Activated T-helper 1 cell treated with anti-CD3 and anti-CD28 coated beads, Interleukin-12 subunit alpha, Interleukin-12 subunit beta, Interleukin-2, Interleukin-4 antibody, amounts not matched to agents 30 ng/mL and 10 ng/mL and 1 ng/mL, durations not matched to agents 14 hours and 24 hours and 36 hours (primary cell): ENCODE measurements at places on chromosomes 6 and 20.
A peak's percentile ranks its signal among the peaks of the same experiment; 100 is the strongest.

DNA sequence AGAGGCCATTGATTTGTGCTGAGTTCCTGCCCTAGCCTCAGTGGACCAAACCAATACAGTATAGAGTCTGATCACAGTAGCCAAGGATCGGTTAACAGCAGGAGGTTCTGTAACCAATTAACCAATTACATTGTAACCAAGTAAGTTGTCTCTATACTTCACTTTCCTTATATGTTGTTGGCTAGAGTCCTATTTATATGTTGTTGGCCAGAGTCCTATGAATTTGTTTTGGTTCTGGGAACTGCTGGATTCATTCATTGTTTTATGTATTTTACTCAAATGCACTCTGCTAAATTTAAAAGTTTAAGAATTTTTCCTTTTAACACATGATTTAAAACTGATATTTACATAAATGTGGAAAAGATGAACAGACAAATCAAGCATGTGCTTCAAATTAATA lies 597.4 kb upstream of the HS3ST5 start:
- H3K27me3 ChIP-seq, result no peaks in the 10 kb centered on the region
- H3K27ac ChIP-seq, result no peak overlapping the region

- no peak for DNase-seq
- H3K27me3 ChIP-seq, result peaks cover 6% of the 10 kb centered on the region
- H3K36me3 ChIP-seq, result no peaks in the 10 kb centered on the region
- no peak overlapping the region for H3K4me3 ChIP-seq
- no peak overlapping the region for H3K27ac ChIP-seq
Measured at GRCh38 chr20:45111285-45111684, 3.7 kb downstream of the WFDC5 start.

DNA sequence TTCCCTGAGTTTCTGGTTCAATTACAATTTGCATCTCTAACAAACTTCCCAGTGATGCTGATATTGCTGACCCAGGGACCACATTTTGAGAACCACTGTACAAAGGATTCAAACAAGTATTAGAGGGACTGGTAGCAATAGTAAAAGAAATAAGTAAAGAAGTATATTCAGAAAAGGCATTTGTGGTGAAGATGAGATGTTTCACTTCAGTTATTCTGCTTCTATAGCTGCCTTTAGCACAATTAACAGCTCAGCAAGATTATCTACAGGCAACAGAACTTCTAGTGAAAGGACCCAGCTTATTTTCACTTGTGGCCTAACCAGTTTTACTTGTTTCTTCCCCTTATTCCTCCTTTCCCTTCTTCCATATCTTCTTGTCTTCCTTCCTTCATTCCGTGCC lies 149.4 kb downstream of the PHF3 start:
- H3K27ac ChIP-seq, result no peak overlapping the region
- no peaks in the 10 kb centered on the region for H3K36me3 ChIP-seq
- no peaks in the 10 kb centered on the region for H3K4me1 ChIP-seq
- no peak overlapping the region for H3K4me3 ChIP-seq
- no peak for DNase-seq

GRCh38 chr6:126056355-126057004 lies 70.1 kb downstream of the TRMT11 start:
- no peak overlapping the region for H3K4me3 ChIP-seq
- no peaks in the 10 kb centered on the region for H3K27me3 ChIP-seq
- no peak for DNase-seq
- no peak overlapping the region for H3K27ac ChIP-seq
- peaks cover 7% of the 10 kb centered on the region for H3K36me3 ChIP-seq

DNA sequence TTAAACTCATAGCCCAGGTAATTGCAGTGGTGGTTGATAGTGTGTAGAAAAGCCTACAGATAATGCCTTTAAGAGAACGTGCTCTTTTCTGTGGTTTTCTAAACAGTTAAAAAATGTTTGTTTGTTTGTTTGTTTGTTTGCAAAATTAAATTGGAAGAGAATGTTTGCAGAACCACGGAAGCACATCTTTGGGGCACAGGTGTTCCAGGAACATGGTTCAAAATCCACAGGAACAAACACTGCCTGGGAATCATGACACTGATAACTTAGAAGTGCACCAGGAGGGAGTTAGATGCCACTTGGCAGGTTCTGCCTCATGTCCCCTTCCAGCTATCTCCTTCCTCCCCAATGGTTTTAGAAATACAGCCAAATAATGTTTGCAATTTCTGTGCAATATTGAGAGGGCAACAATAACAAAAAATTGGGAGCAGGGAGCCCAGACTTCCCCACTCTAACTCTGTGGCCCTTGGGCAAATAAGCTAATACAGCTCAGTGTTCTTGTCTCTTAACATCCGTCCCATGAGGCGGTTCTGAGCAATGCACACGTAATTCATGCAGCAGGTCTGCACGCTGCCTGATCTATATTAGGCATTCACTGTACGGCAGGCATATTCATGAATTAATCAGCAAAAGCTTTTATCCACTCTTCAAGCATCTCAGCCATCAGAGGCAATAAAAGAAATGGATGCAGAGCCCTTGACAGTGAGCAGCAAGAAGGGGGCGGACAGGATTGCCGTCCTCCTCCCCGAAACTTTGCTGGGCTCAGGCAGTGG lies 274.3 kb upstream of the FOXQ1 start:
- no peaks in the 10 kb centered on the region for H3K4me1 ChIP-seq
- no peaks in the 10 kb centered on the region for H3K36me3 ChIP-seq
- H3K27me3 ChIP-seq, result no peaks in the 10 kb centered on the region
- no peak for DNase-seq

DNA sequence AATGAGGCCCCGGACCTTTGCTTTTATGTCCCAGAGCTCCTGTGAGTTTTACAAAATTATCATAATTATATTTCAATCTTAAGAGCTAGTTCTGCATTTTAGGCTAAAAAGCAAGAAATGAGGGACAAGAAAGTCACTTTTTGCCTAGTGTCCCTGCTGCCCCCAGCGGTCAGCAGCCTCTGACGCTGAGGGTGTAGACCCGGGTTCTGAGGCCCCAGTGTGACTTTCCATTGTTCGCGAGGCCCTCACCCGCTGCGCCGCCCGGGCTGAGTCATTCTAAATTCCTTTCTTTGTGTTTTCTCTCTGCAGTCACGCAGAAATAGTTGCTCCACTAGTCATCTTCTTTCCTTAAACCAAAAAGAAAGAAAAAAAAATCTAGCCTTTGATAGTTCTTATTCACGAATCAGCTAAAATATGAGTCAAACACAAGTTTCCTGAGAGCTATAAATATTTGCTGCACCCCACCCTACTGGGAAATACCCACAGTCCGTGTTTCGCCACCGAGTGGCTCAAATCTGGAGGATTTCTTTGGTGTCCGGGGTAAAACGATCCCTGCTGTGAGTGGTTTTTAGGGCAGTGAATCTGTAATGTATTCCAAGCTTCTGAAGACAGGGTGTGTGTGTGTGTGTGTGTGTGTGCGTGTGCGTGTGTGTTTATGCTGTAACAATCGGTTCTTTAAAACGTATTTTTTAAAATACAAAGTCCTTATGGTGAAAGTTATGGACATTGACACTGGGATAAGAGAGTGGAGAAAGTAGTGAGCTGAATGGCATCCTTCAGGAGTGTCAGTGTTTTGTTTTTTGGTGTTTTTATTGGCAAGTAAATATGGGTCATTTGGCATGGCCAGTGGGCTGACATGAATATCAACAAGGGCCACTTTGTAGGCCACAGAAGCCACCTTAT lies 59.7 kb upstream of the EEF1A1 start:
- DNase-seq, result peak; percentile 47
- H3K4me3 ChIP-seq, result peak overlapping the region; percentile 69
- H3K36me3 ChIP-seq, result peaks cover 12% of the 10 kb centered on the region
- peak overlapping the region; percentile 95 for H3K27ac ChIP-seq
- H3K27me3 ChIP-seq, result no peaks in the 10 kb centered on the region

DNA sequence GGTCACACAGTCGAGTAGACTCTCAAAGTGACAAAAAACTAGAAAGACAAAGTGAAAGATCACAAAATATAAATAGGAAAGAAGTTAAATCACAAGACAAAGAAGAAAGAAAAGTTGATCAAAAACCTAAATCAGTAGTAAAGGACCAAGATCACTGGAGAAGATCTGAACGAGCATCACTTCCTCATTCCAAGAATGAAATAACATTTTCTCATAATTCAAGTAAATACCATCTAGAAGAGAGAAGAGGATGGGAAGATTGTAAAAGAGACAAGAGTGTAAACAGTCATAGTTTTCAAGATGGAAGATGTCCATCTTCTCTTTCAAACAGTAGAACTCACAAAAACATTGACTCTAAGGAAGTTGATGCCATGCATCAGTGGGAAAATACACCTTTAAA lies 31.6 kb upstream of the GJA10 start:
- no peak overlapping the region for H3K4me3 ChIP-seq
- H3K4me1 ChIP-seq, result peaks cover 31% of the 10 kb centered on the region

DNA sequence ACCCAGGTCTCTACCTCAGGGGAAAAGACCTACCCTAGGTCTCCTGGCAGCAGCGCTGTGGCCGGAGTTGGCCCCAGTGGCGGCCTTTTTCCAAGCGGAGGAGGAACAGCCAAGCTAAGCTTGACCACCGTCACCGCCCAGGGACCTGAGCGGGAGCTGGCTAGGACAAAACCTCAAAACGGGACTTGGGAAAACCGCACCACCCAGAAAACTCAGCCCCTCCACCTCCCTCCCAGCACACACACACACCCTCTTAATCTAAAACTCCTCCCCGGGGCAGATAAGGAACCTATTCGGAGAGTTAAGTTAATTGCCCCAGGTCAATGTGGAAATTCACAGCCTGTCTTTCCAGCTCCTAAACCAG lies 2.7 kb upstream of the TRERF1 start:
- DNase-seq, result no peak
- peak overlapping the region; percentile 100 for H3K4me3 ChIP-seq
- peaks cover 2% of the 10 kb centered on the region for H3K27me3 ChIP-seq
- peaks cover 9% of the 10 kb centered on the region for H3K36me3 ChIP-seq
- peaks cover 26% of the 10 kb centered on the region for H3K4me1 ChIP-seq

GRCh38 chr6:21402368-21402767 lies 191.2 kb upstream of the SOX4 start:
- H3K27me3 ChIP-seq, result peaks cover 7% of the 10 kb centered on the region
- H3K4me3 ChIP-seq, result no peak overlapping the region
- H3K36me3 ChIP-seq, result no peaks in the 10 kb centered on the region

DNA sequence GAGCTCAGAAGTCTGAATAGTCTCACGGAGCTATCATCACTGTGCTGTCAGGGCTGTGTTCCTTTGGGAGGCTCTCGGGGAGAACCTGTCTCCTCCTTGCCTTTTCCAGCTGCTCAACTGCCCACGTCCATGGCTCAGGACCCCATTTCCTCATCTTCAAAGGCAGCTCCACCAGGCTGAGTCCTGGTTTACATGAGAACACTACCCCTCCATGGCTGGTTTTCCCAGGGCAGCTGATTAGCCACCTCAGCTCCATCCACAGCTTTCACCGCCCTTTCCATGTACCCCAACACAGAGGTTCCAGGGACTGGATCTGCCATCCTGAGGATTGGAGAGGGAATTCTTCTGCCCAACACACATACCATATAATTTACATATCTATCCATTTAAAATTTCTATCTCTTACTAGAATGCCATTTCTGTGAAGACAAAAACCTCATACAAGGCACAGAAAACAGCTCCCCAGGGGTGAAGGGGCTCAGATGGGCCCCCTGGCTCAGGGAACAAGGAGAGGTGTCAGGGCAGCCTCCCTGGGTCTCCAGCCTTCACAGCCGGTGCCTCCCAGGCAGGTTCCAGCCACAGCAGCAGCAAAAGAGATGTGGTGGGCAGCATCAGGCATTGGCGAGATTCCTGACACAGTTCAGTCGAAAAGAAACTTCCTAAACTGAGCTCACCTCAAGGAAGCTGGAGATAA lies 2.2 kb upstream of the RAET1E start:
- H3K4me1 ChIP-seq, result peaks cover 14% of the 10 kb centered on the region
- no peaks in the 10 kb centered on the region for H3K36me3 ChIP-seq
- no peak overlapping the region for H3K4me3 ChIP-seq

DNA sequence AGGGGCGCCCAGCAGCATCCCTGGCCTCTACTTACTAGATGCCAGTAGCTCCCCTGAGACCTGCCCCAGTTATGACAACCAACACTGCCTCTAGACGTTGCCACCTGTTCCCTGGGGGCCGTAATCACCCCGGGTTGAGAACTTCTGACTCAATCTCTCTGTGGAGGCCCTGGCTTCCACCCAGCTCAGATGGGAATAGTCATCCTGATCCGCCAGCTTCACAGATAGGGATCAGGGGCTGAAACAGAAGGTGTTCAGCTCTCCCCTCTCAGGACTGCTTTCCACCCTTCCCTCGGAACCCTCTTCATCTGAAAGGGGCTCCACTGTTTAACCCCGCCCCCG lies 3.3 kb downstream of the CAPN11 start:
- peaks cover 5% of the 10 kb centered on the region for H3K4me1 ChIP-seq
- DNase-seq, result no peak
- no peak overlapping the region for H3K4me3 ChIP-seq
- no peaks in the 10 kb centered on the region for H3K36me3 ChIP-seq

- H3K27me3 ChIP-seq, result no peaks in the 10 kb centered on the region
- H3K36me3 ChIP-seq, result no peaks in the 10 kb centered on the region
- no peak for DNase-seq
- no peak overlapping the region for H3K27ac ChIP-seq
Measured at GRCh38 chr6:155066361-155066760, 71.2 kb downstream of the TIAM2 start.

DNA sequence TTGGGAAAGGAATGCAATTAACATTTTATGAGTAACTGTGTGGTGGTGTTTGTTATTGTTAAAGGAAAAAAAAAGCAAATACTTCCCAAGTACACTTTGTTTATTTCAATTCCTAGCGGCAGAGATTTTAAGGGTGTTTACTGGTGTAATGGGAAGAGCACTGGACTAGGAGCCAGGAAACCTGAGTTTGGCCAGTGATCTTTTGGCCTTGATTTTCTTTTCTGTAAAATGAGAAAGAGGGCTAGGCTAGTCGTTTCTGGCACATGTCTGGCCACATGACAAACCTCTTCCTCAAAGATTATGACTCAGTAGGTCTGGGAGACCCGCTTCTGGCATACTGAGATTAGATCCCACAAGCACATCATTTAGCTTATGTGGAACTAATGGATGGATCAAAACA lies 428.1 kb upstream of the NOX3 start:
- H3K4me1 ChIP-seq, result no peaks in the 10 kb centered on the region
- DNase-seq, result no peak
- H3K27ac ChIP-seq, result no peak overlapping the region

DNA sequence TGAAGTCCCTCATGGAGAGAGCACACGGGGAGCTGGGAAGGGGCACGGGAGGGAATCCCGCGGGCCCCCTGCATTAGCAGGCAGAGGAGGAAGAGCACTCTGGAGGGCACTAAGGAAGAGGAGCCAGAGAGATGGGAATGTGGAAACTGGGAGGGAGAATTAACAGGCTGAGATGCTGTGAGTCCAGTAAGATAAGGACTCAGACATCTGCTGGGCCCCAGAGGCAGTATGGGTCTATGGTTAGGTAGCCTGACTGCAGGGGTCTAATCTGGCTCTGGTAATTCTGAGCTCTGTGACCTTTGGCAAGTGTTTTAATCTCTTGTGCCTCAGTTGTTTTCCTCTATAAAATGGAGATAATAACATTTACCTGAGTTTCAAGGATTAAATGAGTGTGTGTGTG lies 15.7 kb upstream of the SRSF3 start:
- H3K27me3 ChIP-seq, result peaks cover 5% of the 10 kb centered on the region
- no peak overlapping the region for H3K4me3 ChIP-seq
- no peak overlapping the region for H3K27ac ChIP-seq
- peaks cover 2% of the 10 kb centered on the region for H3K36me3 ChIP-seq
- H3K4me1 ChIP-seq, result no peaks in the 10 kb centered on the region
- no peak for DNase-seq

- no peak overlapping the region for H3K4me3 ChIP-seq
- H3K4me1 ChIP-seq, result no peaks in the 10 kb centered on the region
- no peaks in the 10 kb centered on the region for H3K27me3 ChIP-seq
- H3K27ac ChIP-seq, result no peak overlapping the region
Measured at GRCh38 chr6:35033683-35034082, 107.5 kb downstream of the TCP11 start.

GRCh38 chr6:163825033-163825432 lies 410.5 kb downstream of the QKI start:
- no peak for DNase-seq
- no peaks in the 10 kb centered on the region for H3K36me3 ChIP-seq
- H3K4me1 ChIP-seq, result no peaks in the 10 kb centered on the region
